Mucosa of gallbladder (tissue), 1 donor: ENCODE measurements at places on chromosomes 1 and 21. TPM values are rescaled to one million over a fixed set of nuclear protein-coding genes. Genes with fewer than 3 reads are reported as not detected.

HMCN1 gene
- 3.7 TPM for total RNA-seq

COL9A2 gene
- 8.3 TPM for total RNA-seq

BTG3 gene
- total RNA-seq, result 15.5 TPM

GRCh38 chr1:172482044-172482443, 38.2 kb upstream of the PIGC start:
- no peak for DNase-seq

DNA sequence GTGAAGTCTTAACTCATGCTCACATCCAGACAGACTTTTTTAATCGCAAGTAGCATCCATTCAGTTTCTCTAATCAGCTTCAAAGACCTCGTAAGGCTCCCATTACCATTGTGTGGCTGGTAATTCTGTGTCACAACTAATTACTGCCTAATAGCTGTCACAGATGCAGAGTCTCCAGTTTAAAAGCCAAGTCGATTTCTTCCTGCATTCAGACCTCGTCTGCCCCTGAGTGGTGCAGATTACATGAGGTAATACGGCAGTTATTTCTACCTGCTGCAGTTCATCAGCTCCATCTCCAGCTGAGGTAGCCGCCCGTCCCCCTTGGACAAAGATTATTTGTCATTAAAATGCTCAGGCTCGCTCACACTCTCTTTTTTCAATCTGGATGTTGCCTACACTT, 34.4 kb upstream of the OLIG2 start:
- DNase-seq, result no peak

DNA sequence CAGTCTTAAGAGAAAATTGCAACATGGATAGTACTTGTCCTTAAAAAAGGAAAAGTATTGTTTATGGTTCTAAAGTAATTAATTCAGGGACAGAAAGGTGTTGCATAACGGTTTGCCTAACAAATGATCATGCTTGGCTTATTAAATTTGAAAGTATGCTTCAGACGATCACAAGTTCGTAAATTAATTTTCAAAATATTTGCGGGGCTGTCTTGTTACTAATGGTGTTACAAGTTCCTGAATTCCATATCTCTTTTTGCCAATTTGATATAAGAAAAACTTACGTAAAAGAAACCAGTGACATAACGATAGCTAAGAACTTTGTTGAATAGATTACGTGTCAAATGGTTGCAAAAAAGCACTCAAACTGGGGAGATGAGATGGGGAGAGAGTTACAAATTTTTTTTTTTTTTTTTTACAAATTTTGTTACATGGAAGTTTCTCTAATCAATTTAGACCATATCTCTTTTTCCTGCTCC, 1.3 kb downstream of the AGO3 start:
- no peak for DNase-seq

GRCh38 chr1:65255035-65255655, 54.2 kb upstream of the DNAJC6 start:
- no peak for DNase-seq

GRCh38 chr1:247415423-247416361, at the start of gene NLRP3:
Gene NLRP3, plus strand, starts transcription at chr1:247416173. Its CDS starts 2,628 bp downstream, at chr1:247418801.
- peak; percentile 36 for DNase-seq

- no peak for DNase-seq
These were observed 341 bp downstream of the VTCN1 start for GRCh38 chr1:117210386-117210785.

DNA sequence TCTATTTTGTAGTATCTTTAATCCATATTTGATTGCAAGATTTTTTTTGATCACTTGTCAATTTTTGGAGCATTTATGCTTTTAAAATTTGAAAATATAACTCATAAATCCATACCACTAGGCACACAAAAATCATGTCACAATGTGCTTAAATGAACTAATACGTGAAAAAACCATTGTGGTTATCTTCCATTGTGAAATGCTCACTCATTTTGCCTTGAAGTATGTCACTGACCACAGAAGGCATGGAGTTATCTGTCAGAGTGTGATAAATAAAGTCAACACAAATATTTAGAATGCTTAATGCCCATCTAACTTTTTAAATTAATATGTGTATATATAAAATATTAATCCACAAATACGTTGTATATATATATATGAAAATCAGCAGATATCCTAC, 347.2 kb downstream of the PTPRC start:
- DNase-seq, result no peak

- no peak for DNase-seq
These were observed 24.1 kb upstream of the LBR start for GRCh38 chr1:225451840-225452515.

DNA sequence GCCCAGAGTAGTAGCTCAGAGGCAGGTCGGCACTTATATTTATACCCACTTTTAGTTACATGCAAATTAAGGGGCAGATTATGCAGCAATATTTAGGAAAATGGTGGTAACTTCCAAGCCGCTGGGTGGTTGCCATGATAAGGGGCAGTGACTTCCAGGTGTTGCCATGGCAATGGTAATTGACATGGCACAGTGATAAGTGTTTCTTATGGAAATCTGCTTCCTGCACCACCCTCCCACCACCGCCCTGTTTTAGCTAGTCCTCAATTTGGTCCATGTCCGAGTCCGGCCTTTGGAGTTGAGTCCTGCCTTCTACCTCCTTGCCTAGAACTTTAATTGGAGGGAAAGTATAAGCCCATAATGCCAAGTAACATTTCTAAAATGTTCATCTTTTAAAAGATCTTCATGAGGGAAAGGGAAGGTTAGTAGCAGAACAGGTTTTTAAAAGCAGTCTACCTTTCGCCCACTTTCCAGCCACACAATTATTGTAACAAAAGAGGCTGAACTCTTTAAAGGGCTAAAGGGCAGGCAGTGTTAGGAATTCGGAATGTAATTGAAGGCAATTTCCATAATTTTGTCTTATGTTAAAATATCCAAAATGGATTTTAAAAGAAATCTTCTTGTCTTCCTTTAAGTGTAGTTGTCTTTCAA, 21.7 kb downstream of the ZBTB8B start:
- DNase-seq, result no peak
